ENCODE measurements at places on chromosomes 11 and 22.
A peak's percentile ranks its signal among the peaks of the same experiment; 100 is the strongest.

GRCh38 chr11:94658386-94658785 lies 91.2 kb downstream of the PIWIL4 start:
- no peak for ATAC-seq

DNA sequence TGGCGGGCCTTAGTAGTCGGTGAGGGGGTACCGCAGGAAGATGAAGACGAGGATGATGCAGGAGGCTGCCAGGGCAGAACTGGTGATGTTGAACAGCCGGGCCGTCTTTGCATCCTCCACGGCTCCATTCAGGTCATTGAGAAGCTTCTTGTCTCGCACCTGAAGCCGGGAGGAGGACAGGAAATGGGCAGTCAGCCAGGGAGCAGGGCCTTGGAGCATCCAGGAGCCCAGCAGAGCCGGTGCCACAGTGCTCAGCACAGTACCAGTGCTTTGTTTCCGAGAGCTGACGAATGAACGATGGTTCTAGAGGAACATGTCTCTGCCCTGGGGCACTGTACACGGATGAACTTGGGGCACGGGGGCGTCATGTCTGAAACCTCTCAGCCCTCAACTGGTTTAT lies 15.1 kb downstream of the IFITM10 start:
- ATAC-seq = no peak

GRCh38 chr22:20021196-20022181 lies 579 bp downstream of the TANGO2 start:
- ATAC-seq = peak; percentile 5

DNA sequence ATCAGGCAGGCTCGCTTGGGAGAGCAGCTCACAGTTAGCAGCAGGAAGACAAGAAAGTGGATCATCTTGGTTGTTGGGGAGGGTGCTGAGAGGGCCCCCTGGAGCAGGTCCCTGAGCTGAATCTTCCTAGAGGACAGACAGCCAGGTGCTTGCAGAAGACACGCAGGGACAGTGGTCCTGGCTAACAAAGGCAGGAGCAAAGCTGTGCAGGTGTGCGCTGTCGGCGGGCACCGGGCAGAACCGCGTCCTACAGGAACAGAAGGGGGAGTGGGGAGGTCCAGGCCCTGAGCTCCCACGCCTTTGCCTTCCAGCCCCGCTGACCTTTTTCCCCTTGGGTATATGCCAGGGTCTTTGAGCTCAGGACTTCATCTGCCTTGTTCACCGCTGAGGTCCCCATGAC lies 30.1 kb upstream of the PARVB start:
- ATAC-seq = no peak

DNA sequence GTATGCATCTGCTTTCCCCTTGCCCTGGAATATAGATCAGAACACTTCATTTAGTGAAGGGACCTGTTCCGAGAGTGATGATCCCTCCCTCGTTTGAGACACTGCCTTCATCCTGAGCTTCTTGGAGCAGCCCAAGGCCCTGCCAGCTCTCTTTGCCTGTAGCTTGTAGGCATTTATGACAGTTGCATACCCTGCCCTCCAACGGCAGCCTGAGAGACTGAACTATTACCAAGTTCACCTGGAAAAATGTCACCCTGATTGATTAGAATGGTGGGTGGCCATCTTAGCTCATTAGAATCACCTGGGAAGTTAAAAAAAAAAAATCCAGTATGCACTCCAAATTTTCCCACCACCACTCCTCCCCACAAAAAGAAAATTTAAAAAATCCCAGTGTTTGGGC lies 1.5 kb downstream of the MICAL3 start:
- ATAC-seq = no peak

GRCh38 chr11:31995032-31995431 lies 95.8 kb upstream of the RCN1 start:
- ATAC-seq = no peak

- no peak for ATAC-seq
Observed at GRCh38 chr11:130677486-130678153, 229.2 kb downstream of the ADAMTS15 start.

GRCh38 chr11:34072041-34072440 lies 20.5 kb downstream of the CAPRIN1 start:
- no peak for ATAC-seq

DNA sequence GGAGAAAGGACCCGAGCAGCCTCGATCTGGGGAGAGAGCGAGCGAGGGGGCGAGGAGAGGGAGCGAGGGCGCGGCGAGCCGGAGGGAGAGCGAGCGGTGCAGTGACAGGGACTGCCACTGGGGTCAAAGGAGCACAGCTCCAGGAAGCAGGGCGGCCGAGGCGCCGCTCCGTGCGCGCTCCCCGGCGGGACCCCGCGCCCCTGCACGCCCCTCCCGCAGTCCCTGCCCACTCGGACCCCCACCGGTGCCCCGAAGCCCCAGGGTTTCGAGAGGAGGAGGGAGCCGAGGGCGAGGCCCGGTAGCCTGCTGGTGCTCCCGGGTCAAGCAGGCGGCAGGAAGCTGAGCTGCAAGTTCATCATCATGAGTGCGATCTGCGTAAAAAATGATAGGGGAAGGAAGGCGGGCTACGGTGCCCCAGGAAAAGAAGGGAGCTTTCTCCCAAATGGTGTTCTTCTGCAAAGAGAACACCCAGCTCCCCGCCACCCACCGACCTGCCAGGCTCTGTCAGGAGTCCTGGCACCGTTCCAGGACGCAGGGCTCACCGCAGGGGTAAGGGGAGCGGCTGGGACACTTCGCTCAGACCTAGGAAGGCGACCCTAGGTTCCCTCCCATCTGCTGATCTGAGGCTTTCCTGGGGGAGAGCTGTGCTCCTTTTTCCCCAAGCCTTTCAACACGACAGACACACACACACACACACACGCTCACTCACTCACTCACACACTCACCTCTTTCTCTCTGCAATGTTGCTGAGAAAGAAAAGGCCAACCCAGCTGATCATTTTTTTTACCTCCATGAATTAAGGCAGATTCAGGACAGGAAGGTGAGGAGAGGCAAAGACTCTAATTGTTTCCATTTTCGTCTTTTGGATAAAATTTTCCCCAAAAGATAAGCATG lies at the start of gene MPPED2:
Gene MPPED2 (minus strand): TSS at position 103 of the 894 bp plus-strand sequence. CDS start 5,980 bp downstream, outside the sequence.
- ATAC-seq = no peak

DNA sequence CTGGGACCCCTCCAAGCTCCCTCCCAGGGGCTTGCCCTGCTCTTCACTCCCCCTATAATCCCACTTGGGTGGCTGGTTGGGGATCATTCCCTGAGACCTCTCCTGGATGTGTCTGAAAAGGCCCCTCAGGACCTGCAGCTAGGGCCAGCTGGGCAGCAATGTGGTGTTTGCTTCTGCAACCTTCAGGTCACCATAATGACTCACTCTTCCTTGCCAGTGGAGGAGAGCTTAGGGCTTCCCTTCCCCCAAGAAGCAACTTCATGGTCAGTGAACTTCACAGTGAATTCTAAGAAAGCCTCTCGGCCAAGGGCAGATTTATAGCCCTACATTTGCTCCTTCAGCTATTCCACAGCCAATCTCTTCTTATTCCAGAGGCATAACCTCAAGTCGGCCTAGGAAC lies 45.1 kb upstream of the TSPAN18 start:
- peak; percentile 31 for ATAC-seq

- no peak for ATAC-seq
Observed at GRCh38 chr11:124656774-124657630, 16.5 kb downstream of the SIAE start.

DNA sequence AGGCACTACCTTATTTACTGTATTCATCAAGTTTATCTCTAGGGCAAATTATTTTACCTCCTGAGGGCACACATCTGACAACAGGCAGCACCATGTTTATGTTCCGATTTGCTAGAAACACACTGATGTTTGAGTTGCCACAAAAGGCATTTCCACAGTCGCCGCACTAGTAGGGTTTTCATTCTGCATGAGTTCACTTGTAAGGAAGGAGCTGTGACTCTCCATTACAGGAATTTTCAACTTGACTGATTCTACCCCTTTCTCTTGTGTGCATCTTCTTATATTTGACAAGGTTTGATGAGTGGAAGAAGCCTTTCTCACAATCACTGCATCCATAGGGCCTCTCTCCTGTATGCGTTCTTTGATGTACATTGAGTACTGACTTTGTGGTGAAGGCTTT lies 455.9 kb upstream of the CNTN5 start:
- no peak for ATAC-seq

DNA sequence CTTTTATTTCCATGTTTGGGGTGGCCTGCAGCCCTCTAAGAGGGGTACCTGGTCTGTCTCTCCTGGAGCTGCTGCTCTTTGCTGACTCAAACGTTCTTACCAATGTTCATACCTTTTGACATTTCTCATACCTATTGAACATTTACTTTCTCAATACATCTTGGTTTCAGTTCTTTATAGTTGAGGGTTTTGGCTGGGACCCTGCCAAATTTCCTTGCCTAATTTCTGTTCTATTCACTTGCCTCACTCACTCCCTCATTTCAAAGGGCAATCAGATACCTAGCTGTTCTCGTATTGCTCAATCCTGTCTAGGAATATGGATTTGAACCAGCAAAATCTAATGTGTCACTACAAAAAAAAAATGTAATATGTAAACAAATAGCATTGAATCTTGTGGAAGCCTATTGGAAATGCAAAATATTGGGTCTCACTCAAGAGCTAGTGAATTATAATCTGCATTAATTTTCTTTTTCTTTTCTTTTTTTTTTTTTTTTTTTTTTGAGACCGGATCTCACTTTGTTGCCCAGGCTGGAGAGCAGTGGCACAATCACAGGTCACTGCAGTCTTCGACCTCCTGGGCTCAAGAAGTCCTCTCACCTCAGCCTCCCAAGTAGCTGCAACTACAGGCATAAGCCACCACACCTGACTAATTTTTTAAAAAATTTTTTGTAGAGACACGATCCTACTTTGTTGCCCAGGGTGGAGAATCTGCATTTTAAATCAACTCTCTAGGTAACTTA lies 7.5 kb downstream of the OR6M1 start:
- ATAC-seq = no peak

GRCh38 chr22:50481440-50482106 lies at the start of gene ADM2:
Gene ADM2, plus strand, starts transcription at chr22:50481543. Its CDS starts 305 bp downstream, at chr22:50481848.
- peak; percentile 94 for ATAC-seq

DNA sequence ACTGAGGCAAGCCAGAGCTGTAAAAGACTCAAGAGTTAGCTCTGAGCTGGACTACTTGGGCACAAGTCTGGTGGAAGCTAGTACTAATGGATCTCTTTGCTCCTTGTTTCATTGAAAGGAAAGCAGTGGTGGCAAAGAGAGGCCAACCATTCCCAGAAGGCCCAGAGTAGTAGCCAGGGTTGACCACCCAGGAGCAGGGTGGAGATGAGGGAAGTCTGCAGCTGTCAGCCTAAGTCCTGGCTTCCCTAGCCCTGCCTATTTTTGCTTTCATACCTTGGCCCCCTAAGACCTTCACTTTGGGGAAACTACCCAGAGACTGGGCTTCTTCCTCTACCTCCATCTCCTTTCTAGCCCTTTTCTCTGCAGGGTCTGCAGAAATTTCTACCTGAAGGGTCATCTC lies 155.0 kb upstream of the NCAM1 start:
- ATAC-seq = no peak

- ATAC-seq = no peak
Observed at GRCh38 chr22:31825513-31825912, 71.7 kb downstream of the DEPDC5 start.
